Endothelial cell of umbilical vein (primary cell): ENCODE measurements at places on chromosomes 2 and 18. TPM values are rescaled to one million over a fixed set of nuclear protein-coding genes. Genes with fewer than 3 reads are reported as not detected.
A peak's percentile ranks its signal among the peaks of the same experiment; 100 is the strongest.

HTR2B gene
- total RNA-seq: 0.55 and 0.93 TPM in 2 replicates

DNA sequence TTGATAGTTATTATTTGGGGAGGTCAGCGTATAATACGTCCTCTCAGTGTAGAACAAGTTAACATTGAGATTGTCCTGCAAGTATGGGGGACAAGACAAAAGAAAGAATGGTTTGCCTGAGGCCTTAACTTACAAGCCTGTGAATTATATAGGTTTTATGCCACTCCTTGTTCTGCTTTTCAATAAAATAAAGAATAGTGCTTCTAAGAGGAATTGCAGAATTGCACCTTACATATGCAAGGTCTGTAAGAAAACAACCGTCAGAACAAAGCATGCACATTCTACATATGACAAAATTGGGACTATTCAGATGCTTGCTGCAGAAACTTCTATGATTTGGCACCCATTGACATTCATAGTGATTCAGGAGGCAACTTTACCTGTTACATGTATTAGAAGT lies 785.0 kb downstream of the NR4A2 start:
- DNase-seq: no peak
- no peak overlapping the region for H3K27ac ChIP-seq
- no peak overlapping the region for H3K4me3 ChIP-seq
- no peaks in the 10 kb centered on the region for H3K36me3 ChIP-seq

- no peak for DNase-seq
- no peaks in the 10 kb centered on the region for H3K36me3 ChIP-seq
- no peak overlapping the region for H3K27ac ChIP-seq
Observed at GRCh38 chr2:130807659-130808385, 28.9 kb upstream of the ARHGEF4 start.

- H3K27ac ChIP-seq: peak overlapping the region; percentile 73
- peak overlapping the region; percentile 41 for H3K4me3 ChIP-seq
- no peaks in the 10 kb centered on the region for H3K36me3 ChIP-seq
- H3K27me3 ChIP-seq: no peaks in the 10 kb centered on the region
- peaks cover 21% of the 10 kb centered on the region for H3K4me1 ChIP-seq
- no peak for DNase-seq
Observed at GRCh38 chr18:22932885-22933205, 283 bp upstream of the RBBP8 start.

DNA sequence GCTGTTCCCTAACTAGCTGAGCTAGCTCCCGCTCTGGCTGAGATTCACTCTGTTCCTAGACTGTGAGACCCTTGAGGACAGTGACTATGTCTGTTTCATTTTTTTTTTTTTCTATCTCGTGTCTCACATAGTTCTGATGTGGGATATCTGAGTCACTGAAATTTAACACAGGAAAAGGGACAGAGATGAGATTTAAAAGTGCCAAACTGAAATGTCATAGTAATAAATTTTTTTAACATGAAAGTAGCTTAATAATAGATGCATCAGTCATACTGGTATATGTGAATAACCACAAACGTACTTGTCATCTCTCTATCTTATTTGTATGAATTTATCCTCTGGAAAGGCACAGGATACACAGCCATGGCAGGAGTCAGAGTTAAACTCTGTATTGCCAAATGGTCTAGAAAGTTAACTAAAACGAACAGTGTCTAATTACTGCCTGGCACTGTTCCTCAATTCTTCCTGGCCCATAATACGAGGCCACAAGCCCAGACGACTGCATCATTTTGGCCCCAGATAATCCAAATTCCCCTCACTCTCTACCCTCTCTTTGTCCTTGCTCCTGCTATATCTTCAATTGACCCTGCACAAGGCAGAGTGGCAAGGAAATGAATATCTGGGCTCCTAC lies 87.5 kb downstream of the SATB2 start:
- no peaks in the 10 kb centered on the region for H3K4me1 ChIP-seq
- DNase-seq: no peak
- H3K4me3 ChIP-seq: no peak overlapping the region
- no peaks in the 10 kb centered on the region for H3K27me3 ChIP-seq
- no peak overlapping the region for H3K27ac ChIP-seq
- no peaks in the 10 kb centered on the region for H3K36me3 ChIP-seq

TSPYL6 gene
- total RNA-seq: not detected in 2 replicates
